ENCODE measurements at places on chromosomes 1 and 21.

- no peak for DNase-seq
Measured at GRCh38 chr1:157272729-157273524, 134.7 kb upstream of the ETV3 start.

GRCh38 chr1:212284332-212284743 is 872 bp upstream of the PPP2R5A start:
- DNase-seq = no peak

- no peak for DNase-seq
Measured at GRCh38 chr21:46062471-46063211, 35.3 kb upstream of the COL6A2 start.

DNA sequence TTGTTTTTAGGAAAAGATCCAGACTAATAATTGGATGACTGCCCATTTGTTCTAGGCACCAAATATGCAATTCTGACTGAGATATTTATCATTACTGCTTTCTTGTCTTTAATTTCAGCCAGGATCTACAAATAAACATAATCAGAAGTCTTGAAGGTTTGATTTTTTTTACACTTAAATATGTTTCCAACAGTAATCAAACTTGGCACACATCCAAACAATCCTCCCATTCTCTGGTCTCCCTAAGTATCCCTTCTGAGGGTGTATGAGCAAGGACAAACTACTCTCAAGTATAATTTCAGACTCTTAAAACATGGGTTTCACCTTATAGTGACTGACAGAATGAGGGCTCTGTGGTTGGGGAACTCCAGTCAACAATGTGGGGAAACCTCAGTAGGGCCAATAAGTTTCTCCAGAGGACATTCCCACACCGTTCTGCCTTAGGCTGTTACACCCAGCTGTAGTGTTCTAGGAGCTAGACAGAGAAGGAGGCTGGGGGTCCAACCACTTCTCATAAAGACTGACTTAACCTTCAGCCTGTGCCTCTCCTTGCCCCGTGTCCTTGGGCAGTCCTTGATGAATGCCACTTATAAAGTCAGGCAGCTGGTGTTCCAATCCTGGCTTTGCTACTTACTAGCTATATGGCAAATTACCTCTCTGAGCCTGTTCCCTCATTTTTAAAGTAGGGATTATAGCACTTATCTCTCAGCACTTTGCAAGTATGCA is 1.5 kb upstream of the PALMD start:
- no peak for DNase-seq

- DNase-seq = no peak
Measured at GRCh38 chr1:94643819-94644218, 102.3 kb upstream of the F3 start.

- no peak for DNase-seq
Measured at GRCh38 chr1:15039017-15039648, 114.4 kb upstream of the TMEM51 start.

DNA sequence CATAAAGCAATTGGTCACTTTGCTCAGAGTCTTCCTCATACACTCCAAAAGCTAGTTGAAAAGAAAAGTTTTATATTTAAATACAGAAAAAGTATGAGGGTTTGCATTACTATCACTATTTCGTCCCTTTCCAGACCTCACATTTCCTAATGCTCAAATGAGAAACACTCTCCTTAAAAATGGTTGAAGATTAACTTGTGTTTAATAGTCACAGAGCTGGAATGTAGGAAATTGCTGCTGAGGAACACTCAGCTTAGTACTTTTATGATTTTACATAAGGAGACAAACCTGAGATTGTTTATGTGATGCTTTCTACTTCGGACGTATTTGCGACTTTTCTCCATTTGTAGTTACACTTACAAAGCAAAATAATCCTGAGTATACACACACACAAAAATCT is 39.8 kb downstream of the MYSM1 start:
- DNase-seq = no peak

- no peak for DNase-seq
Measured at GRCh38 chr1:168842306-168842705, 113.3 kb upstream of the DPT start.

- DNase-seq = no peak
Measured at GRCh38 chr1:214934045-214934444, 148.5 kb upstream of the KCNK2 start.

- no peak for DNase-seq
Measured at GRCh38 chr1:16095447-16095846, 22.0 kb upstream of the FAM131C start.

DNA sequence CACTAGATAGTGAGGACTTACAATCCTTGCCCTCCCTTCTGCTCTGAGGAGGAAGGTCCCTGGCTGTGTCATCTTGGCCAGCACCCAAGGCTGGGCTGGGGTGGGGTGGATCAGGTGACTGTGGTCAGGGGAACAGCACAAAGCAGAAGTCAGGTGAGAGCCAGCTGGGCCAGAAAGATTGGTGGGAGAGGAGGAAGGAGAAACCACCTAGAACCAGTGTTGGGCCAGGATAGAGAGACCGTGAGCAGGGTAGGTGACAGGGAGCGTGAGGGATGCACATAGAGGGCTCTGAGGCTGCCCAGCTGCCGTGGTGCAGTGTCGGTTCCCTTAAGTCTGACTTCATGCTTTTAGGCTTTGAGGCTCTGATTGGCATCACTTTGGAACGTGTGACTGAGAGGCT is 22.7 kb downstream of the NCF2 start:
- no peak for DNase-seq

Data from NCI-H1930 (cell line).